ENCODE measurements at places on chromosomes 3 and 15.

- DNase-seq: no peak
These were observed 70.7 kb upstream of the THBS1 start for GRCh38 chr15:39510001-39510701.

DNA sequence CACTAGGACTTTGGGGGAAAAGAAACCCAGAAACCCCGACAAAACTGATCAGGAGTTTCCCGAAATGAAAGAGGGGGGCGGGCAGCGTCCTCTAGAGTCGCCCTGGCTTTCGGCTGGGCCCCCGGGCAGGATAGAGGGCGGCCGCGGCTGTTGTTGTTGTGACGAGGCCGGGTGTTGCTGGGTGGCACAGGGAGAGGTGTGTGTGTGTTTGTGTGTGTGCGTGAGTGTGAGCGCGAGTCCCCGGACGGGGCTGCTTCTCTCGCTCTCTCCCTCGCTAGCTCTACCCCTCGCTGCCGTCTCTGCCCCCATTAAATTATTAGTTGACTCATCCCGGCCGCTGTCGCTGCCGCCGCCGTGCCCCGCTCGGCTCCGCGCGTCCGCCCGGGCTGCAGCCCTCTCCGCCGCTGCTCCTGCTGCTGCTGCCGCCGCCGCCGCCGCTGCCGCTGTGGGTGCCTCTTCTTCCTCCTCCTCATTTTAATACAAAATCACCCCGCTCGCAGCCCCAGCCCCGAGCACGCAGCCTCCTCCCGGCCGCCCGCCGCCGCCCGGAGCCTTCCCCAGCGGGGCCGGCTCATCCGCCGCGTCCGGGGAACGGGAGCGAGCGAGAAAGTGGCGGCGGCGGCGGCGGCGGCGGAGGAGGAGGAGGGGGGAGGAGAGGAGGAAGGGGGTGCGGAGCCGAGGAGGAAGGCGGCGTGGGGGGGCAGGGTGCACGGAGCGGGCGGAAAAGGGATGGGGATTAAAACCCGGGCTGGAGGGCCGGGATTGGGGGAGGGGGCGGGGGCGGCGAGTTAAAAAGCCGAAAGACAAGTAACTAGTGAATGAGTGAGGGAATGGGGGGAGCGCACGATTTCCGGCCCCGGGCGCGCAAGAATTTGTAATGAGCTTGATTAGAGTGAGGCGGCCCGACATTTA lies at the start of gene SATB1:
SATB1 (minus strand) TSS at position 611 of the 912 bp plus-strand sequence. CDS start 4,372 bp downstream, outside the sequence.
- peak; percentile 77 for DNase-seq

DNA sequence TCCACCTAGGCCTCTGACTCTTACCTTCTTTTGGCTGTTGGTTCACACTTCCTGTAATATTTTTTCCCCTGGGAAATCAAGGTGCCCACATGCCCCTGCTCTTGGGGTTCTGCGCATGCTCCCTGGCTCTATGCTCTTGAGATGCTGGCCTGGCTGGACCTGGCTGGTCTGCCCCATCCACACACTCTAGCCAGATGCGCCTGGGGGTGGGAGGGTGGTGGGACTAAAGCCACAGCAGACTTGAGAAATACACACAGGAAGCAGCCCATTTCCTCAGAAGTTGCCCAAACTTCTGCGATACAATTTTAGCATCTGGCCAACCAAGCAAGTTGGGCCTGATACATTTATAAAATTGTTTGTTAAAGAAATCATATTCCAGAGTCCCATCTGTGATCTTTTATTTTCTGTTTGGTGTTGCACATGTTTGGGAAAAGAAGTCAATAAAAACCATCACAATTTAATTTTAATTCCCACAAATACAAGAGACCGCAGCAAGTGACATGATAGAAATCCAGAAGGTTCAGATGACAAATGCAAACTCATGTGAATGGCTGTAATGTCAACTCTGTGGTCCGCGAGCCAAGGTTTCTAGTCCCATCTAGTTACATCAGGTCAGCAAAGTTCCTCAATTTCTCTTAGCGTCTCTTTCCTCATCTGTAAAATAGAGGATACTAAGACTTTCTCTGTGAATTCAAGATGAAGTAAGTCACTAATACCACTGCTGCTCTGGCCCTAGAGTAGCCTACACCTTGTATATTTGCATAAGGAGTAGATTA lies 55.9 kb upstream of the MEF2A start:
- DNase-seq: no peak

DNA sequence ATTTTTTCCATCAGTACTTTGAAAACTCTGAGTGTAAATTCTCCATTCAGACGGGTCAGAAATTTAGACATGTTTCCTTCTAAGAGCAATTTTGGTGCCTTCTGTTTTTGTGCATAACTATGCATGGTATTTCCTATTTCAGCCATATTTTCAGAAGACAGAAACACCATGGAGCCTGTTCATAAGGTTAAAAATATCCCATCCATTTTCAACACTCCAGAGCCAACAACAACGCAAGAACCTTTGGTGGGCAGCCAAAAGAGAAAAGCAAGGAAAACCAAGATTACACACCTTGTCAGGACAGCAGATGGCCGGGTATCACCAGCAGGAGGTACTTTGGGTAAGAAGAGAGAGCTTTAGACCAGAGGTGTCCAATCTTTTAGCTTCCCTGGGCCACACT lies 275.6 kb downstream of the BBX start:
- DNase-seq: no peak

DNA sequence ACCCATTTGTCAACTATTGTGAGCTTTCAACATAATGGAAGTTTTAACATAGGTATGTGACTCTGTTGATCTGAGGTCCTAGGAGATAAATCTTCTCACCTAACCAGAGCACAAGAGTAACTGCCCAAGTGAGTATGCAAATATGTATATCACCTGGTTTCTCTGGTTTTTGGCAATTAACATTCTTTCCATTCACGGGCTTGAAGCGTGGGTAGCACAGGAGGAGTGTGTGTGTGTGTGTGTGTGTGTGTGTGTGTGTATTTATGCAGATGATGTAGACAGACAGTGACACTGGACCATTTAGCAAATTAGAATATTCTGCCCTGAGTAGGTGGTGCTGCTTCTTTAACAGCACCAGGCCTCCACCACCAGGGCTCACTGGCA lies 15.0 kb downstream of the EPHB1 start:
- no peak for DNase-seq

DNA sequence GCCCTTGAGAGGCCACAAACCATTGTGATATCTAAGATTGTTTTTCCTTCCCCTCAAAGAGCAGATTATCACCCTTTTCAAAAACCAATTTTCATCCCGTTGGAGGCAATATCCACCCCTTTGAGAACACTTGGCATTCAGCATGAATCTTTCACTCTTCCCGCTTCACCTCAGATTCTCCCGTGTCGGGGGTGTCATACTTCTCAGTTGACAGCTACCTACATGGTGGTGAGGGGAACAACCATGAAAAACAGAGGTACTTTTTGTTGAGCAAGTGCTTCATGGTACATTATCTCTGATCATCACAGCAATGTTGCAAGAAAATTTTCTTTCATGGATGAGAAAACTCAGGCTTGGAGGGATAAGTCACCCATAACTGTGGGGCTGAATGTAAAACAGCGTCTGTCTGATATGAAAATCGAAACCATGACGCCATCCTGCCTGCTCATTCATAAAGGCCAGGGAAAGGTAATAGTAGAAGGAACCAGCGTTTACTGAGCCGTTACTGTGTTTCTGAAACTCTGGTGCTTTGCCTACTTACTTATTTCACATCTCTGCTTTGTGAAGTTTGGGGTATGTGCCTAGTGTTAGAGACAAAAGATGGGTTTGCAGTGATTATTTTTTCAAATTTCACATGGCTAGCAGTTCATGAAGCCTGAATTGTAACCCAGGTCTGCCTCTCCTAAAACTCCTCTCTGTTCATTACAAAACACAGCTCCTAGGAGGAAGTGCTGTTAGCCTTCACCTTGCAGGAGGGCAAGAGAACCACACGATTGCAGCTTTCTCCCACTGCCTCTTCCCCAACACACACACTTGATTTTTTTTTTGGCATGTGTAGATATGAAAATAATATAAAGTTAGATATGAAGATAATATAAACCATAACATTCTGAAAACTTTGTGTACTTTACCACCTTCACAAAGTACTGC lies 35.4 kb downstream of the SV2B start:
- no peak for DNase-seq
